ENCODE measurements at places on chromosomes 13 and 19. TPM values are rescaled to one million over a fixed set of nuclear protein-coding genes. Genes with fewer than 3 reads are reported as not detected.

DNA sequence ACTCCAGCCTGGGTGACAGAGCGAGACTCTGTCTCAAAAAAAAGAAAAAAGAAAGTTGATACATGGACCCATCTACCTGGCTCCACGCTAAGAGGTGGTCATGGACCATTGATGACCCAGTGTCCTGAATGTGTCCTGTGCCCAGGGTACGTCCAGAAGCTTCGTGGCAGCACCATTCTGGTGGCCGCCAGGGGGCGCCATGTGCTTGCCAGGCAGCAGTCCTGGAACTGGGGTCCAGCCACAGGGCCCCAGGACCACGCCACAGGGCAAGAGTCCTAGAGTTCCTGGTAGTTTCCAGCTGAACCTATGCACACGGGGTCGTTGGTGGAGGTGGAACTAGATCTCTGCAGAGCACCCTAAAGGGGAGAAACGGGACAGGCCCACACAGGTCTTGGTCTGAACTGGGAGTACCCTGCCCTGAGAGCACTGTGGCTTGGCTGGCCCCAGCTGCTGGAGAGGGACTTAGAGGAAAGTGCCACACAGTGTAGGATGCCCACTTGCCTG lies 19.9 kb upstream of the FBXO27 start:
- peak; percentile 80 for DNase-seq

GRCh38 chr19:1455336-1456120 lies 5.6 kb downstream of the APC2 start:
- no peak for DNase-seq

DNA sequence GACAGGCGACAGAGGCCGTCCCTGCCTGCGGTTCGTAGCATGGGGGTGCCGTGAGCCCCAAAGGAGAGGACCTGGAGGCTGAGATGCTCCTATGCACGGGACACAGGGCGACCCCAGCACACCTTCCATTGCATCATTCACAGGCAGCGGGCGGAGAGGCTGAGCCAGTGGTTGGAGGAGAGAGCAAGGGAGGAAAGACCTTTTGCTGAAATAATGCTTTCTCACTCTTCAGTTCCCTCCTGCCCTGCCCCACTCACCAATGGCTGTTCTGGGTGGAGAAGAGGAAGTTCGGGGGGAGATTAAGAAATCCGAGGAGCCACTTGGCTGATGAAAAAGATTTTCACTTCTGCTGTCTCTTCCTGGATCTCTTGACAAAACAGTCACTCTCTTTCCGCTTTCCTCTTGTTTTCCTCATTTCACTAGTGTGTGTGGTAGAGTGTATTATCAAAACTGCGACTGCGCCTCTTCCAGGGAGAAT lies at the start of gene NLRP12:
Gene NLRP12 (minus strand): TSS at position 181 of the 478 bp plus-strand sequence. CDS start 140 bp downstream, at position 41.
- peak; percentile 82 for DNase-seq

DNA sequence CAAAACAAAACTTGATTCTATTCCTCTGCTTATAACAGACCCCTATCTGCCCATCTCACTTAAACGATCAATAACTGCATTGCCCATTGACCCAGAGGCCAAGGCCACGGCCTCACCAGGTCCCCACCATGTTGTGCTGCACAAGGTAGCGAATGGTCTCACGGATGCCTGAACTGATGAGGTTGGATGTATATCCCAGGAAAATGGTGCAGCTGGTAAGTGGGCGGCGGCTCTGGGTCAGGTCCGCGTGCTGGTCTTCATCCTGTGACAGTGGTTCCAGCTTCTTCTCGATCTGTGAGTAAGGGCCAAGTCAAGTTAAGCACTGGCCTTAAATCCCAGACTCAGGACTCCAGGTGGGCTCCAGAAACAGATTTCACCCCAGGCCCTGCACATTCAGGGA lies 1.6 kb downstream of the DHPS start:
- no peak for DNase-seq

DNA sequence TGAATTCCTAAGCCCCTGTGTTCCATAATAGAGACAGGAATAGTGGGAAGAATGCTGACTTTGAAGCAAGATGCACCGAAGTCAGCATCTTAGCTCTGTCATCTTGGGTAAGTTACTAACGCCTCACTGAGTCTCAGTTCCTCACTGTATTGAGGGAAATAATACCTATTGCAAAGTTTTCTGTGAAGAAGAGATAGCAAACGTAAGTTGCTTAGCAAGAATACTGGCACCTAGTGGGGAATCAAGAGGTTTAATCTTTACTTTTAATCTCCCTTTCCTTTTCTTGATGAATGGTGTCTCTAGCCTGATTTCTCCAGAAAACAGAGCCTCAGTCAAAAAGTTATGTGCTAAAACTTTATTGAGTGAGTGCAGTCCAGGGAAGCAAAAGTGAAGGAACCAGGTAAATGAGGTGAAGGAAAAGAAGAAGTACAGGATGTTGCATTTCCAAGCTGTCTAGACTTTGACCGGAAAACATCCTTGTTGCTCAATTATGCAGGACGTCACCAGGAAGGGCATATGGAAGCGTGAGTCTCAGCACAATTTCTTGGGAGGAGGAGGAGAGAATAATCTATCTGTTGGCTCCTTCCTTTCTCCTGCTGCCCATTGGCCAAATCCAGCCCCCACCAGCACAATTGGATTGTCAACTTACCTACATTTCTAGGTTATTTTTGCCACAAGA lies 210.0 kb downstream of the B3GLCT start:
- DNase-seq: no peak

VAV1 gene
- 3.1 TPM for total RNA-seq

PMIS2 gene
- not detected for total RNA-seq

Measured in Right ventricle myocardium inferior (tissue), 1 donor.